ENCODE measurements at places on chromosomes 16 and 17.

- DNase-seq: no peak
Measured at GRCh38 chr17:38507436-38507835, 79.2 kb downstream of the ARHGAP23 start.

DNA sequence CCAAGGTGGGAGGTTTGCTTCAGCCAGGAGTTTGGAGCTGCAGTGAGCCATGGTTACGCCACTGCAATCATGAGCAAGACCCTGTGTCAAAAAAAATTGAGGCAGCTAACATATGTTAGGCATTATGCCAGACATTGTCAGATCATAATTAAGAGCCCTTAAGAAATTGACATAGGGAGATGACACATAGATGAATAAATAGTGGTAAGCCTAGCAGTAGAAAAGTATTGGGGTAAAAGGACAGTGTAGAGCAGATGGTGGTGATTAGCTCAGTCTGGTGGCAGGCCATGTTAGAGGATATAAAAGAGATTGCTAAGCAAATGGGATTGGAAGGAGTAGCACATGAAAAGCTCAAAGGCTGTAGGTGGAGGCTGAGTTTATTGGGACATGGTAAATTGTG is 22.6 kb downstream of the SRCAP start:
- DNase-seq: no peak

DNA sequence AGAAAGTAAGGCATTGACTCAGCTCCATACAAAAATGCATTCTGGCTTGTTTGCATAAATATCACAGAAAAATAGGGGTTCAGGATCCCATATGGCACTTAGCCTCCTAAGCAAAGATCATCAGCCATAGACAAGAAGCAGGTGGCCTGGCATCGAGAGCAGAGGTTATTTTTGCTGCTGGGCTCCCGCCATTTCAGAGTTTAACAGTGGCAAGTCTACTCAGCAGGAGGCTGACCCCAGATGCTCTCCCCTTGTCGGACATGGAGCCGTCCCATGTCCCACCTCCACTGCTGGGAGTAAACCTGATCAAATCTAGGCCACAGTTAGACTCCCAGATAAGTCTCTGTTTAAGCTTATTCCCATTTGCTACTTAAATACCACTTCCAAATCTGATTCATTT is 269.1 kb downstream of the FTO start:
- no peak for DNase-seq

DNA sequence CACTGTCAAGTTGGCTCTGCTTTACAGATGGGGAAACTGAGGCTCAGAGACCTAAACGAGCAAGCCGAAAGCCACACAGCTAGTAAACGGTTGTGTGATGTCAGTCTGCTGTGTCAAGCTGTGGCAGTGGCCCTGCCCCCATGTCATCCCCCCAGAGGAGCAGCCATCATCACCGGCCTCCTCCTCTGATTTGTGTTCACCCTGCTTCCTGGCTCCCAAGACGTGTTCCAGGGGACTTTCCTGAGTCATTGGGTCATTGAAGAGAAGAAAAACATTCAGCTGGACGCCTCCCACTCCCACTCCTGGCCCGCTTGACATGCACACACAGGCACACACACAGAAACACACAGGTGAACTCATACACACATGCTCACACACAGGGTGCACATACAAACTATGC is 54.0 kb upstream of the CIBAR2 start:
- DNase-seq: no peak

DNA sequence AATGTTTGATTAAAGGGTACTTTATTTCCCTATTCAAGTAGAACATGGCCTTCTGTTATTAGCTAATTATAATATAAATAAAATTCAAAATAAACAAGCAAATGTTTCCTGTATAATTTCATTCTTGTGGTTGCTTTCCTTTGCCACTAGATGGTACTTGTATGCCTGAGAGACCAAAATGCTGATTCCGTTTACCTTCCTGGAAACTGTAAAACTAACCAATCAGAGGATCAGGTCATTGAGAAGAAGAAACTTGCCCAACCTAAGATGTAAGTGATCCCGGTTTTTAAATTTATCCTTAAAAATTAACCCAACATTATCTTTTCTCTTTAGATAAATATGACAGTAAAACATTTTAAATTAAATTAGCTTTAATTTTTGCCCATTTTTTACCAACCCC is 8.1 kb upstream of the ABCA5 start:
- no peak for DNase-seq

DNA sequence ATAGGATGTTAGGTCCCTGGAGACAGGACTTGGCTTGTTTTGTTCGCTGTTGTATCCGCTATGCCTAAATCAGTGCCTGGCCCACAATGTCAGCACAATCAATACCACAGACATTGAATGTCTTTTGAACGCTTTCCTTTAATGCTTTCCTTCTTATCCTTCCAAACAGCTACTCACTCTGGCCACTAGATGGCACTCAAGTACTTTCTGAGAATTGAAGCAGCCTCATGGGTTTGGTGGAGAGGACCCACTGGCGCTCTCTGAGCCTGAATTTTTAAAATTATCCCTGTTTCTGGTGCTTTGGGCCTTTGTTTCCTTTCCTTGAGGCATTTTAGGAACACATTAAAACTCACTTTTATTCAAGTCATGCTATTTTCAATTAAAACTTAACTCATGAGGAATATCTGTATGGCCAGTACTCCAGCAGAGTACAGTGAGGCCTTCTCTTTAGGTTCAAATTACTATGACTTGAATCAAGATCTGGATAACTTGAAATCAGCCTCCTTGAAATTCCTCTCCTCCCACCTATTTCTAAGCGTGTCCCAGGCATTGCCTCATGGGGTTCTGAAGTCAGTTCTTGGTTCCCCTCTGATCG is 3.2 kb upstream of the NLRP1 start:
- DNase-seq: peak; percentile 15

DNA sequence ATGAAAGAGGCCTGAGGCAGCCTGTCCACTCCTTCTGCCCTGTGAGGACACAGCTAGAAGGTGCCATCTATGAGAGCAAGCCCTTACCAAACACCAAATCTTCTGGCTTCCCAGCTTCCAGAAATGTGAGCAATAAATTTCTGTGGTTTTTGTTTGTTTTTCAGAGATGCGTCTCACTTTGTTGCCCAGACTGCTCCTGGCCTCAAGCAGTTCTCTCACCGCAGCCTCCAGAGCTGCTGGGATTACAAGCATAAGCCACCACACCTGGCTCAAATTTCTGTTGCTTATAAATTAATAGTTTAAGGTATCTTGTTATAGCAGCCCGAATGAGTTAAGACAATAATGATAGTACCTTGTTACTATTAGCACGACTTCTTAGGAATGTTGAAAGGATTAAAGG is 12.5 kb upstream of the SLC16A11 start:
- DNase-seq: no peak

DNA sequence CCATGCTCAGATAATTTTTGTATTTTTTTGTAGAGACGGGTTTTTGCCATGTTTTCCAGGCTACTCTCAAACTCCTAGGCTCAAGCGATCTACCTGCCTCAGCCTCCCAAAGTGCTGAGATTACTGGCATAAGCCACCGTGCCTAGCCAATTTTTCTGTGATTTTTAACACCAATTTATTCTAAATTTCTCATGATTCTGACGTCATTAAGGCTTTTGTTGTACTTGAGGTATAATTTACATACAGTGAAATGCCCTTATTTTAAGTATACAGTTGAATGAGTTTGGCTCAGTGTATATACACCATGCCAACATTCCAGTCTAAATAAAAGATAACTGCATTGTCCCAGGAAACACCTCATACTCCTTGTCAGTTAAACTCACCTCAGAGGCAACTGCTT is 77.4 kb downstream of the TMEM132E start:
- DNase-seq: no peak

DNA sequence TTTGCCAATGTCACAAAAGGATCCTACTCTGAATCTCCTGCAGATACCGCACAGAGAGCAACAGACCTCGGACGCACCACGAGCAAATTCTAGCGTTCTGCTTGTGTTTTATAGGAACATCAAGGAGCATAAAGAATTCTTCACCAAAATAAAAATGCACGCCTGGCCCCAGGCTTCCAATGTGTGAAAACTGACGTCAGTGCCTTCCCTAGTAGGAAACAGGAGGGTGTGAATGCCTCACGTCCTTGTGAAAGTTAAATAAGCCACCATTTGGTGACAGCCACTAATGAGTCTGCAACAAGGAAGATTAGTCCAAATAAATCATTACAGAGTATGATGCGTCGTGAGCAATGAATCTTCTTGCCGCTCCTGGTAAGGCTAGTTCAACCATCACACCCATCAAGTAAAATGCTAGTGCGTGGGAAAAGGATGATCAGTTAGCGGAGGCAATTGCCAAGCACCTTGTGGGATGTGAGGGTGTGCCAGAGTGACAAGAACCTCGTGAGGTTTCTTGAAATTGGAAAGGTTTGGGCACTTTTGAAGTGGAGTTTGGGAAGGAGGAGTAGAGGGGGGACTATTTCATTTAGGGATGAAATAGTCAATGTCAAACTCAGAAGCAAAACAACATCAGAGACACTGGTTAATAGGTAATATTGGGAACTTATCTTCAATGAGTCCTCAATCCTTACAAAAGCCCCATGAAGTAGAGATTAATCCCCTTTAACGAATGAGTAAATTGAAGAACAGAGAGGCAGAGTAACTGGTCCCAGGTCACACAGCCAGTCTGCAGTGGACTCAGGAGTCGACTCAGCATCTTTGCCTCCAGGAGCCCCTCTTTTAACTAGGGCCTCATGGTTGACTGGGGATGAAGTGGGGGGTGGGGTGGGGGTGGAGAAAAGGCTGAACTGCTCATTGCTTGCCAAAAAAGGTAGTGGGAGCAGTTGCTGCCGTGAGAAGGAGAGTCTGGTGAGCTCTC is 238.8 kb downstream of the SLC39A11 start:
- DNase-seq: no peak

DNA sequence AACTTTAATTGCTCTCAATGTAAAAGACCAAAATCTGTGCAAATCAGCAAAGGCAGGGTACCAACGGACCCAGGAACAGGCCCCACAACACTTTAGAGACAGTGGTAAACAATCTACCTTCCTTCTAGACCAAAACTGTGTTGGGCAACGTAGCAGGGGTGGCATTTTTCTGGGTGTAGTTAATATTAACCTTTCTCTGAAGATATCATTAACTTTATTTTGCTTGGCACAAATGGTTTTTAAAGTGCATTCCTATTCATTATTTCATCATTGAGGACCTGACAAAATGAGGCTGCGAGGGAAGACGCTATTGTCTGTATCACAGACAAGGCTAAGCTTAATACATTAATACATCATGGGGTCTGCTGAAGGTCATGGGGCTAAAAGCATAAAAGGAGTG is 37.9 kb upstream of the TRAP1 start:
- no peak for DNase-seq

Measured in transverse colon (tissue), 4 donors.